ENCODE measurements at places on chromosomes 2 and 18.

- no peak for DNase-seq
Measured at GRCh38 chr2:122754561-122754960, 999.1 kb downstream of the TSN start.

GRCh38 chr18:10524507-10525370 lies 1.1 kb upstream of the NAPG start:
- DNase-seq = no peak

- no peak for DNase-seq
Measured at GRCh38 chr2:192854706-192855105, 660.0 kb upstream of the TMEFF2 start.

GRCh38 chr2:53334610-53335009 lies 433.0 kb upstream of the CHAC2 start:
- DNase-seq = no peak

GRCh38 chr2:240165034-240165433 lies 24.6 kb upstream of the OTOS start:
- DNase-seq = no peak

DNA sequence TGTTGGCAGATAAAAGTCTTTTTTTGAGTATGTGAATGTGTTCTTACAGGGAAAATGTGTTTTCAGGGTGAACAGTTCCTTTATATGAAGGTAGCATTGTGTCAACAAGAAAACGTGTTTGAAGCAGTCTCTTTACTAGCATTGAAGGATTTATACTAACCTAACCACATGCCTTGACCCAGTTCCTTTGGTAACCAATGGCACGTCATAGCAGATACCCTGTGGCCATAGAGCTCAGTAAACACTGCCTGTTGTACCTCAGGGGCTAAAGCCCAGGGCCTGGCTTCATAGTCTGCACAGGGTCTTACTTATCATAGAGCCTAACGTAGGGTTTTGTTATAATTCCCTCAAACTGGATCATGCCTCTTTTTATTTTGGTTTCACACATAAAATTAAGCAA lies 32.1 kb upstream of the NFU1 start:
- no peak for DNase-seq

DNA sequence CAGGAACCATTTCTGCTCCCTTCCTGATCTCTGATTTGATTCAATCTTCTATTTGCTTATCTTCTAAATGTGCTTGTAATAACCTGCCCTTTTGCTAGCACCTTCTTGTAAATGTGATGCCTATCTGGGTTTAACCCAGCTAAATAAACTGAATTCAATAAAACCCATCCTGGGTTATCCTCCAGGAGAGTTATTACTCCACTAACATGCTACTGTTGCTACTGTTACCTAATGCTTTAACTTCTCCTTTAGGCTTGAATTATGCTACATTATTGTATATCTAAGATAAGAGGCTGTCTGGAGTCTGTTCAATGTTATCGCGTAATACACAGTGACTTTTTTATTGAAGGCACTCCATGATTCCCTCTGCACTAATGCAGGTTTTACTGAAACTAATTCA lies 206.5 kb upstream of the CTAGE1 start:
- DNase-seq = no peak
